ENCODE measurements at places on chromosomes 3 and 15.

- DNase-seq, result no peak
Measured at GRCh38 chr3:124686028-124686670, 44.1 kb upstream of the UMPS start.

- no peak for DNase-seq
Measured at GRCh38 chr3:78483090-78483489, 1284.7 kb downstream of the ROBO1 start.

- no peak for DNase-seq
Measured at GRCh38 chr15:57415602-57416001, 39.3 kb downstream of the CGNL1 start.

GRCh38 chr3:136982520-136983138 is 24.8 kb downstream of the IL20RB start:
- DNase-seq, result no peak

- DNase-seq, result no peak
Measured at GRCh38 chr15:56492791-56493555, 28.0 kb upstream of the MNS1 start.

DNA sequence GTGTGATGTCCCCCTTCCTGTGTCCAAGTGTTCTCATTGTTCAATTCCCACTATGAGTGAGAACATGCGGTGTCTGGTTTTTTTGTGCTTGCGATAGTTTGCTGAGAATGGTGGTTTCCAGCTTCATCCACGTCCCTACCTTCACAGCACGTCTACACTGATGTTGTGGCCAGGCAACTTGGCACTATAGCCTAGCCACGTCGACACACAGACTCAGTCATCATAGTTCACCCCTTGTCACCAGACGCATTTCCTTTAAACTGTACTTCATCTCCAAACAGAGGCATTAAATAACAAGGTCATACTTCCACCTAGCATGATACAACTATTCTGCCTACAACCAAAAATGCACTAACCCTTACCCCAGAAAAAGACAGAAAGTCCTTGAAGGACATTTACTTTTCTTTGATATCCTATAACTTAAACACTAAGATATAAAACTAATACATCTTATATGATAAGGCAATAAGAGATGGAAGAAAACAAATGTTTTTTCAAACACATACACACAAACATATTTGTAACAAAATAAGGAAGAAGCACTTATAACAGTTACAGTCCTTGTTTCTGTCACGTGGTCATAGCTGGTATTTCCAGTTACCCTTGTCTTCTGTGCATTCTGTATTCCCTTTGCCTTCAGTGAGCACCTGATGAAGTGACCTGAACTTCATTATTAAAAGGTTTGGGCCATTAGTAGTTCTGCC is 121.4 kb downstream of the KLF13 start:
- DNase-seq, result no peak

GRCh38 chr3:40528426-40528825 is 3.7 kb downstream of the ZNF621 start:
- no peak for DNase-seq

- no peak for DNase-seq
Measured at GRCh38 chr15:99105514-99106341, 848 bp downstream of the SYNM start.

GRCh38 chr3:177484926-177485325 is 287.6 kb upstream of the TBL1XR1 start:
- no peak for DNase-seq

DNA sequence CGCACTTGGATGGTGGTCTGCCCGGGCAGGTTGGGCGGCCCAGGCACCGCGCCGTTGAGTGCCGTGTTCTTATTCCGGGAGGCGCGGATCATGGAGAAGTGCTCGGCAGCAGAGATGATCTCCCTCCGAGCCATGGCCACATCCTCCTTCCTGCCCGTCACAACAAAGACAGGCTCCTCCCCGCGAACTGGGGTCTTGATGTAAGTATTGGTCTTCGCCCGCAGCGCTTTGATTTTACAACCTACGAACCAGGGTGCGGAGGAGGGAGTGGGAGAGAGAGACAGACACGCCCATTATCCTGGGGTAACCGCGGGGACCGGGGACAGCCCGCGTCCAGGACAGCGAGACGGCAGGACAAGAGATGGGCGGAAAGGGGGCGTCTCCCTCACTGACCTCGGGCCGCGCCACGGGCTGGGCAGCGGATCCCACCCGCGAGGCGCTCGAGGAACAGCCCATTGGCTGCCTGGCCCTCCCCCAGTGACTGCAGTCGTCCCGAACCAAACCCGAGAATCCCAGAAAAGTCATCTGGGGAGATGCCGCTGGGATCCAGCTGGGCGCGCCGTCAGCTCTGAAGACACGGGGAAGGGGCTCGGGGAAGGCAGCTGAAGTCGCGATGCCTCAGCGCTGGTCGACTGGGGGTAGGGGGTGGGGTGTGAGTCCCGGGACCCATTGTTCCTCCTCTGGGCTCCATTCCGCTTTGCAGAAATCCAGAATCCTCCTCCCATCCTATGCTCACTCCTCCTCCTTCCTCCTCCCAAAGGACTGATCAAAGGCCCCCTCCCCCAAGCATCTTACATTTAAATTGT is 1.2 kb downstream of the MEX3B start:
- DNase-seq, result no peak

DNA sequence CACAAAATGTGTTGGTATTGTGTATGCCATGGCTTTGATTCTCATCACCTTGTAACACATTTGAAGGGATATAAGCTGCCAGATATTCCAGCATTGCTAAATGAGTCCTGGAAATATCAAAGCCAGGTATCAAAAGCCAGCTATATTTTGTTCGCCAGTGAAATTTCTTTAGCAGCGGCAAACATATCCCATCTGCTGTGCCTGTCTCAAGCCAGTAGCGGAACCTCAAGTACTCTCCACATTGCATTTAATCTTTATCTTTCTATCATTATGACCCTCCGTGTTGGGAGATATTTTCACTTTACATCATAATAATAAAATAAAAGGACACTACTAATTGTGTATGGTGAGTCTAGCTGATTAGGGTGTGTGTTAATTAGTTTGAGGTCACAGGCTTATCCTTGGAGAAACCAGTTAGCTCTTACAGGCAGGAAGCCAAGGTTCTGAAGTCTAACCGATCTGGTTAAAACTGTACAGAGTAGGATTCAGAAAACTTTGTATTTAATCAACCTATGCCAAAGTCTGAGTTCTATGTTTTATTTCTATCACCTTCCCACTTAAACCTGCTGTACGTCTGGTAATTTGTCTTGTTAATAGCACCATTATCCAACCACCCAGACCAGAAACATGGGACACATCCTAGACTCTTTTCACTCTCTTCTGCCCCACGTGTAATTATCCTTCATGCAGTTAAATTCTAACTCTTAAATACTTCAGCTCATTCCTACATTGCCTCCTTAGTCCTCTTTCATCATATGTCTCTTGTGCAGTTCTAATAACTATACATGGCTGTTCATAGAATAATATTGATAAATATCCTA is 14.5 kb downstream of the TIPARP start:
- no peak for DNase-seq

- DNase-seq, result no peak
Measured at GRCh38 chr15:92315595-92316211, 78.0 kb upstream of the ST8SIA2 start.

- DNase-seq, result no peak
Measured at GRCh38 chr3:11589706-11590105, 54.0 kb downstream of the VGLL4 start.

GRCh38 chr3:94159062-94159828 is 96.4 kb downstream of the NSUN3 start:
- no peak for DNase-seq

- no peak for DNase-seq
Measured at GRCh38 chr15:77084436-77084835, 13.5 kb upstream of the TSPAN3 start.

DNA sequence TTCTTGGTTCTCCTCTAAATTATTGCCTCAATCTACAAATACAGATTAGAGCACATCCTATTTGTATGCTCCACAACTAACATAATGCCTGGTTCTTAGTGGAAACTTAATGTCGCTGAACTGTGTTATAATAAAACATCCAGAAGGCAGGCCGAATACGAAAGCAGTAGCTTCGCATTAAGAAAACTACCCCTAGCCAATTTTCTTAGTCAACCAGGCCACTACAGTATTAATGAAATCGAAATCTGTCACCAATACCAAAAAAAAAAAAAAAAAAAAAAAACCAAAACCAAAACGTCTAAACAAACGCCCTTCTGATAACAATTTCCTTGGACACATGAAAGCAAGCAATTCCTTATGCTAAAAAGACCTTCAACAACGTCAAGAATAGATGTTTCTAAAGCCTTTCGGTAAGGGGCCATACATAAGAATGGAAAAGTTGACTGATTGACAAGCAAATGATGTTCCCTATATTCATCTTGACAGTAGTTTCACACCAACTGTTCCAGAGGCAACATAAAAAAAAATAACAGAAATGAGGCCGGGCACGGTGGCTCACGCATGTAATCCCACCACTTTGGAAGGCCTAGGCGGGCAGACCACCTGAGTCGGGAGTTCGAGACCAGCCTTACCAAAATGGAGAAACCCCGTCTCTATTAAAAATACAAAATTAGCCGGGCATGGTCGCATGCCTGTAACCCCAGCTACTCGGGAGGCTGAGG is 1.3 kb downstream of the DENND6A start:
- DNase-seq, result no peak

DNA sequence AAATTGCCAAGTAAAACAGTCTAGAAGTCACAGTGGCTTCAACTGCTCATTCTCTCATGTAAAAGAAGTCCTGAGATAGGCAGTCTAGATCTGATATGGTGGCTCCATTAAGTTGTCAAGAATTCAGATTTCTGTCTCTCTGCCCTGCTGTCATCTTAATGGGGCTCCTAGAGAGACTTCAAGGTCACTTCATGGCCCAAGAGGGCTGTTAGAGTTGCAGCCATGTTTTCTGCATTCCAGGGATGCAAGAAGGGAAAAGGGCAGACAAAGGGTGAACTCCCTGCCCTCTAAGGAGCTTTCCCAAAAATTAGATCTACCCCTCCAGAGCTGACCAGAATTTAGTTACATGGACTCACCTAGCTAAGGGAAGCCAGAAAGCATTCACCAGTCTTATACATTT is 23.1 kb downstream of the ABHD2 start:
- no peak for DNase-seq

DNA sequence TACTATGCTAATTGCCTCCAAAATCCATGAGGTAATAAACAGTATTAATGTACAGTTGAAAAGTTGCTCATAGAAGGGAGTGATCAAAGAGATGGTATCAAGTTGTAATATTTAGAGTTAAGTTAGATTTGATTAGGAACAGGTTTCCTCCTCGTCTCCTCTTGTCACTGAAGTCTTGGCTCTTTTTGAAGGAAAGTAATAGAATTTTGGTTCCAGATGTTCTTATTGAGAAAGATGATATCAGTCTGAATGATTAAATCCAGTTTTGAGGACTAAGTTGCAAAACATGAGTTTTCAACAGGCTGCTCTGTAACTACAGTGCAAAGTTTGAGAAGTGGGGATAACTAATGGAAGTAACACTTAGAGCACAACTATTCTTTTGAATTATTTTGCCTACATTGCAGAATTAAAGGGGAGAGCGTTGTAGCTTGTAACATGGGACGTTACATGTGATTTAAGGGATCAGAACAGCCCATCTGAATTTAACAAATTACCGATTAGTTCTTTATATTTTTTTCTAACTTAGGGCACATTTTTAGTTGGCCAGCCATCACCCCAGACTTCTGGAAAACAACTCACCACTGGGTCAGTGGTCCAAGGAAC is 48.3 kb downstream of the MAP6D1 start:
- no peak for DNase-seq

- no peak for DNase-seq
Measured at GRCh38 chr15:98683831-98684230, 35.5 kb downstream of the IGF1R start.

GRCh38 chr3:150148227-150148626 is 177.5 kb upstream of the PFN2 start:
- DNase-seq, result no peak

DNA sequence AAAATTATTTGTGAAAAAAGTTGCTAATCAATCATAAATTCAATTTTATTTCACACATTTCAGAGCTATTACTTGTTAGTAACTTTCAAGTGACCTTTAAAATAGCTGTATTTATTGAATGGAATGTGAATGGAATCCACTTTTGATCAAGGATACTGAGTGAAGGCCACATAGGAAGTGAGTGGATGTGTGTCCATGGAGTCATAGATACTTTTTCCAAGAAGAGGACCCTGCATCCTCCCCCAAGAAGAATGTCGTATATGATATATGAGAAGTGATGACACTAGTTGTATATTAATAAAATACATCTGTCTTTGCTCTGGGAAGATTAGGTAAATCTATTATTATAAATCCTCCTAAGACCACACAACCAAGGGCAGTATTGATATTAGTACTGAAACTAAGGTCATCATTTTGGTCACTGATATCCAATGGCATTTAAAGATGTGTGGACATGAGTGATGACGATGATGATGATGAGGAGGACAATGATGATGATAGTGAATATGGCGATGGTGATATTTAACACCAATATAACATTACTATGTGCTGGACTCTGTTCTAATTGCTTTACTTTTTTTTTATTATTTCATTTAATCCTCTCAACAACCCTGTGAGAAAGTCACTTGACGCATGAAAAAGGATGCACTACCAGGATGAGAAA is 493.0 kb upstream of the NR2F2 start:
- no peak for DNase-seq

- DNase-seq, result no peak
Measured at GRCh38 chr3:187136936-187137335, 2.4 kb downstream of the RPL39L start.

DNA sequence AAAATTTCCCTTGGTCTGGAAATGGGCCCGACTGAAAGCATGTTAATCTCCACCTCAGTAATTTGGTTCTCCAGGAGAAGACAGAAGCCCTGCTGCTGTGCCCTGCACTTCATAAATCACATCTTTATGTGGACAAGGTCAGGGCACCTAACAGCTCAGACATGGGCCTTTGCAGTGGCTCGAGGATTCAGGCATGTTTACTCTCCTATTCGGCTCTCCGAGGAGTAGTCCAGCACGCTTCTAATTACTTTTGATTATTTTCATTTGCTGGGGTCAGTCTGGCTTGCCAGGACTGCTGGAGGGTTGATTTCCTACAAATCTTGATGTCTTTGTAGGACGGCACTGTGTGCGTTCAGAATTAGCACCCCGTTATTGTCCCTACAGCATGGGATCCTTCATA is 511.2 kb downstream of the MECOM start:
- DNase-seq, result no peak

DNA sequence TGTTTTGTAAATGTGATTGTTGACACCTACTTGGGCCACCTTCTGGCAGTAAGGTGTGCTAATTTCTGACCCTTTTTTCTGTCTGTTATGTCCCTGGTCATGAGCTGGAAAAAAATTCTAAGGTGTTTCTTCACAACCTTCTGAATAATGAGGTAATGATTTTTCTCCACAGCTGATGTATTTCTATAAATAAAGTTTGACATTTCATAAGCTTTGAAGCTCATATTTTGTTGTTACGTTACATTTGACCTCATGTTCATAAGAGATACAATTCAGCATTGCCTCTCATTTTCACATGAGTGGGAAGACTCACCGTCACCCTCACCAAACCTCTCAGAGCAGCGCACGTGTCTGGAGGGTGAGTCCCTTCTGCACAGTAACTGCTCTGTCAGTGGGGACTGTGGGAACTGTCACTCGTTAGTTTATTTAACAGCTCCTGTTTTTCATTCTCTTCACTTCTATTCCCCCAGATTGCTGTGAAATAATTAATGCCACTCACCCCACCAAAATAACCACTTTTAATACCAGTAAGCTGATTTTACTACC is 140.9 kb downstream of the PLCL2 start:
- DNase-seq, result no peak

GRCh38 chr3:59388555-59389270 is 338.9 kb upstream of the CFAP20DC start:
- no peak for DNase-seq

- DNase-seq, result no peak
Measured at GRCh38 chr15:44299997-44300396, 11.5 kb downstream of the GOLM2 start.

GRCh38 chr3:30554317-30554690 is 52.1 kb upstream of the TGFBR2 start:
- DNase-seq, result no peak
